Activated CD8-positive, alpha-beta memory T cell treated with anti-CD3 and anti-CD28 coated beads, Interleukin-2, amount 10 ng/mL, durations not matched to agents 7 days and 5 days (primary cell): ENCODE measurements at places on chromosomes 1 and 21.

- peaks cover 73% of the 10 kb centered on the region for H3K27me3 ChIP-seq
- no peak overlapping the region for H3K27ac ChIP-seq
- no peak overlapping the region for H3K4me3 ChIP-seq
- no peak for DNase-seq
Observed at GRCh38 chr1:235646463-235646862, 3.1 kb downstream of the GNG4 start.

DNA sequence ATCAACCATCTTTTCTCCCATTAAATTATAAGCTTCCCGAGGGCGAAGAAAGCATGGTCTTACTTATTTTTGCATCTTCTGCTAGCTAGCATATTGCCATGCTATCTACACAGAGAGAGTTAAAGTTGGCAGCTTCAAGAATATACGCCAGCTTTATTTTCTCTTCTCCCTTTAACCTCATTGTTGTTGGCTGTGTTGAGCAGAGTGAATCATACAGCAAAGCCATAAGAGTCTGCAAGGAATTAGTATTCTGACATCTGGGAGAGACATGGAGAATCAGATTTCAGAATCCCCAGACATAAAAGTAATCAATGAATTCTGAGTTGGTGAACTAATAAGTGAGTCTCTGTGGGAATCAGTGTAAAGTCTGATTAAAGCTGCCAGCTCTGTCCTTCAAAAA, 649.6 kb upstream of the PTBP2 start:
- H3K27ac ChIP-seq, result no peak overlapping the region
- H3K4me3 ChIP-seq, result no peak overlapping the region
- no peaks in the 10 kb centered on the region for H3K27me3 ChIP-seq
- DNase-seq, result no peak
- H3K36me3 ChIP-seq, result no peaks in the 10 kb centered on the region

DNA sequence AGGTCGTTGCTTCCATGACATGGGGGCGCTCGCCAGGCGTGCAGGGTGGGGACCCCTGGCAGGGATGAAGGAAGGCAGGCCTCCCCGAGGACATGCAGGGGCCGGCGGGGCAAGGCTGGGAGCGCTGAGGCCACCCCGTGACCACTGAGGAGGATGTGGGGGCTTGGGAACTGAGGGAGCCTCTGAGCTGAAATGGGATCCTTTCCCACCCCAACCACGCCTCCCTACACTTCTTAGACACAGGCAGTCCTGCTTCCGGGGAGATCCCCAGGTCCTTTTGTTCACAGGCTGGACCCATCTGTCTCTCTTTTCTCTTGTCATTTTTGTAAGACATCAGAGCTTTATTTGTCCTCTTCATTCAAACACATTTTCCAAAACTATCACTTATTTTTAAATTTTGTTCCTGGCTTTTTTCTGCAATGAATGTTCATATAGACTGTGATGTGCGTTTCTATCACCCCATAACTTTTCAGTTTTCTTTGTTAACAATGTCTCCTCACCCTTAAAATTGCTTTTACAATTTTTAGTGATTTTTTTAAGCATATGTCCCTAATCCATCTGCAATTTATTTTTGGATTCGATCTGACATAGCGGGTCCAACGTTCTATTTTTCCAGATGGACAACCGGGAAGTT, 156.7 kb upstream of the BACE2 start:
- H3K4me1 ChIP-seq, result no peaks in the 10 kb centered on the region
- H3K27me3 ChIP-seq, result no peaks in the 10 kb centered on the region
- no peaks in the 10 kb centered on the region for H3K36me3 ChIP-seq
- no peak overlapping the region for H3K27ac ChIP-seq
- no peak overlapping the region for H3K4me3 ChIP-seq

GRCh38 chr1:40690771-40691537, 550 bp upstream of the NFYC start:
- DNase-seq, result no peak
- peak overlapping the region; percentile 90 for H3K27ac ChIP-seq
- H3K27me3 ChIP-seq, result no peaks in the 10 kb centered on the region
- H3K4me1 ChIP-seq, result peaks cover 48% of the 10 kb centered on the region

DNA sequence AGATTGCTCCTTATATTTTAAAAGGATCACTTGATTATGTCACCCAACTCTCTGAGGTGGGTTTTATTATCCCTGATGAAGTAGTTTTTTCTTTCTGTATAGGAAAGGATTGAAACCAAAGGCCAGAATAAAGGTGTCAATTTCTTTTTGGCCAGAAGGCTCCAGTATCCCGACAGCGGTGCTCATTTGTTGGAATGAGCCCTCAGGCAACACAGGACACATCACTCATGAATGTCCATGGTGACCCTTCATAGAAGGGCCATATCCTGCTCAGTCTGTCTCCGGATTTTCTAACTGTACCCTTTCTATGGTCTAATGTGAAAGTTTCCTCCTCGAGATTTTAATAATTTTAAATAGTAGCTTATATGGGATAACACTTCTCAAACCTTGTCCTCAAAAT, 171.3 kb upstream of the USP24 start:
- no peak overlapping the region for H3K27ac ChIP-seq
- no peaks in the 10 kb centered on the region for H3K4me1 ChIP-seq
- peaks cover 14% of the 10 kb centered on the region for H3K27me3 ChIP-seq
- DNase-seq, result no peak
